ENCODE measurements at places on chromosomes 11 and 22. TPM values are rescaled to one million over a fixed set of nuclear protein-coding genes. Genes with fewer than 3 reads are reported as not detected.

Gene MS4A4E
- total RNA-seq = 2.7 TPM

DNA sequence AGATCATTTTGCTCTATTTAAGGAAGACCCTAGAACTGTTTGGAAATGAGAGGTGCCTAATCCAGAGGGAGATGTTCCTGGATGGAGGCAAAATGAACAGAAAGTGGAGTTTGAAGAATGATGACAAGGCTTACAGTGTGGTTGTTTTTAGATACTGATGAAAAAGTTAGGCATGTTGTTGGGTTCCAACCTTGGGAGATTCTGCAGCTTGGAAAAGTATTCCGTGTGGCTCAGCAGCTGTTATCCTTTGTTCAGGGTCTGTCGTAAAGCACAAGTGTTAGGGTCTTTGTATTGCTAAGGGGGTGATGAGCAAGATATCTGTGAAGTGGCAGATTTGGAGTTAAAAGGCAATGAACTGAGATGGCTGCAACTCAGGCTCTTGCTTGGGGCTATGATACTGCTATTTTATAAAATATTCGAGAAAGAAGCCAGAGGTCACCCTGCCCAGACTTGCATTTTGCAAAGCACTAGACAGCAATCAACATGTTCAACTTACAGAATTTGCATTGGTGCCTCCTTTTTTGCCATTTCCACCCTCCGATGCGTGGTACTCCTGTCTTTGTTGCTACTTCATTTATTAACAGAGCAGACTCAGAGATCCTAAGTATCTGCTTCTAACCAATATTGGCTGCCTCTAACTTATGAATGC lies 45.3 kb upstream of the POGLUT3 start:
- no peaks in the 10 kb centered on the region for H3K36me3 ChIP-seq
- H3K4me1 ChIP-seq = peaks cover 16% of the 10 kb centered on the region
- no peaks in the 10 kb centered on the region for H3K27me3 ChIP-seq
- no peak overlapping the region for H3K4me3 ChIP-seq

- no peak overlapping the region for H3K4me3 ChIP-seq
- H3K4me1 ChIP-seq = no peaks in the 10 kb centered on the region
- no peak for DNase-seq
- H3K27ac ChIP-seq = no peak overlapping the region
- H3K27me3 ChIP-seq = peaks cover 7% of the 10 kb centered on the region
- H3K36me3 ChIP-seq = no peaks in the 10 kb centered on the region
These were observed 355.5 kb downstream of the CADM1 start for GRCh38 chr11:115148691-115149090.

- H3K36me3 ChIP-seq = no peaks in the 10 kb centered on the region
- no peak overlapping the region for H3K4me3 ChIP-seq
- no peak for DNase-seq
- H3K27ac ChIP-seq = no peak overlapping the region
These were observed 102.3 kb downstream of the CHST1 start for GRCh38 chr11:45563171-45563570.

GRCh38 chr11:70244698-70245097 lies 25.8 kb upstream of the PPFIA1 start:
- H3K27me3 ChIP-seq = no peaks in the 10 kb centered on the region
- H3K4me3 ChIP-seq = no peak overlapping the region
- no peaks in the 10 kb centered on the region for H3K36me3 ChIP-seq
- no peak for DNase-seq

All from lower lobe of right lung (tissue), 2 donors.